ENCODE measurements at places on chromosomes 13 and 19.
A peak's percentile ranks its signal among the peaks of the same experiment; 100 is the strongest.

DNA sequence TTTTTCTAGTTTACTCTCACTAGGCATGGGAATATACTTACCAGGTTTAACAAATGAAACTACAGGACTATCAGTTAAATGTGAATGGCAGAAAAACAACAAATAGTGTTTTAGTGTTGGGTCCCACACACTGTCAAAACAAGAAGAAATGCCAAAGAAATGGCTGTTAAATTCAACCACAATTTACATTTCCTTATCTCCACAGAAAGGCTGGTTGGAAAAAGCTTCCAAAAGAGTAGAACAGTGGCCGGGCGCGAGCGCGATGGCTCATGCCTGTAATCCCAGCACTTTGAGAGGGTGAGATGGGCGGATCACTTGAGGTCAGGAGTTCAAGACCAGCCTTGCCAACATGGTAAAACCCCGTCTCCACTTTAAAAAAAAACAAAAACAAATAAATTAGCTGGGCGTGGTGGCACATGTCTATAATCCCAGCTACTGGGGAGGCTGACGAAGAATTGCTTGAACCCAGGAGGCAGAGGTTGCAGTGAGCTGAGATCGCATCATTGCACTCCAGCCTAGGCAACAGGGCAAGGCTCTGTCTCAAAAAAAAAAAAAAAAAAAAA lies 66.5 kb downstream of the SERP2 start:
- DNase-seq, result no peak

GRCh38 chr13:74174810-74175209 lies 40.6 kb upstream of the KLF12 start:
- DNase-seq, result no peak

DNA sequence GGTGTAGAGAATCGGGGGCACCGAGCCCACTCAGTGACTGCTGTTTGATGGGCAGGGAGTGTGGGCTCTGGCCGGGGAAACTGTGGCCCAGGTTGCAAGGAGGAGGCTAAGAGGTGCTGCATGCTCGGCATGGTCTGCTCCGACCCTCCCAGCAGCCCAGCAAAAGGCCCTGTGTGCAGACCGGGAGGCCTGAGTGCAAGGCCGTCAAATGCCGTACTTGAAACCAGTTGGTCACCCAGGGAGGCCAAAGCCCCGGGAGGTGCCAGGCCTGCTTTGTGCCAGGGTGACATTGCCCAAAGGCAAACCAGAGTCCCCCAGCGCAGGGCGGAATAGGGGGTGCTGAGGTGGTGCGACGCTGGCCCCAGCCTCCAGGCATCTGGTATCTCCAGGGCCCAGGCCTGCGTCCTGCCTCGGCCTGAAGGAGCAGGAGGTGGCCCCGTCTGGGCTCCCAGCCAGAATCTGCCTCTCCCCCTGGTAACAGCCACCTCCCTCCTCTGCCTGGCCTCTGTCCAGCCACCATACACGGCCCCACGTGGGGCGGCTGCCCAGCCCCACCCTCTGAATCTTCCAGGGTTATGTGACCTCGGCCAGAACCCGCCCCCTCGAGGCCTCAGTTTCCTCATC lies 4.0 kb downstream of the PIK3R2 start:
- DNase-seq, result no peak

DNA sequence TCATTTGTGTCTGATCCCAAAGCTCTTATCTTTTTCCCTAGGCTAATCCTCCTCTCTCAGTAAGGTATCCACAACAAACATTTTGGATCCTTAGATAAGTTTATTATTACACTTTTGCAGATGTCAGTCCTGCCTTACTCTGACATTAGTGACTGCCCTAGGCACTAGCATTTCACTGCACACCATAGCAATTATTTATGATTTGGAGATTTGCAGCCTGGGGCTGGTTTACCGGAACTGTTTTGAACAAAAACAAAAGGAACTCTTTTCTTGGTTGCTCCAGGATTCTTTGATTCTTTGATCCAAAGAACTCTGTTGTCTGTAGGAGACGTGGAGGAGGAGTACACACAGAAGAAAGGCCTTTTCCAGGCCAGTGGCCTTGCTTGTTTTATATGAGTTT lies 80.4 kb downstream of the EDNRB start:
- peak; percentile 78 for DNase-seq

DNA sequence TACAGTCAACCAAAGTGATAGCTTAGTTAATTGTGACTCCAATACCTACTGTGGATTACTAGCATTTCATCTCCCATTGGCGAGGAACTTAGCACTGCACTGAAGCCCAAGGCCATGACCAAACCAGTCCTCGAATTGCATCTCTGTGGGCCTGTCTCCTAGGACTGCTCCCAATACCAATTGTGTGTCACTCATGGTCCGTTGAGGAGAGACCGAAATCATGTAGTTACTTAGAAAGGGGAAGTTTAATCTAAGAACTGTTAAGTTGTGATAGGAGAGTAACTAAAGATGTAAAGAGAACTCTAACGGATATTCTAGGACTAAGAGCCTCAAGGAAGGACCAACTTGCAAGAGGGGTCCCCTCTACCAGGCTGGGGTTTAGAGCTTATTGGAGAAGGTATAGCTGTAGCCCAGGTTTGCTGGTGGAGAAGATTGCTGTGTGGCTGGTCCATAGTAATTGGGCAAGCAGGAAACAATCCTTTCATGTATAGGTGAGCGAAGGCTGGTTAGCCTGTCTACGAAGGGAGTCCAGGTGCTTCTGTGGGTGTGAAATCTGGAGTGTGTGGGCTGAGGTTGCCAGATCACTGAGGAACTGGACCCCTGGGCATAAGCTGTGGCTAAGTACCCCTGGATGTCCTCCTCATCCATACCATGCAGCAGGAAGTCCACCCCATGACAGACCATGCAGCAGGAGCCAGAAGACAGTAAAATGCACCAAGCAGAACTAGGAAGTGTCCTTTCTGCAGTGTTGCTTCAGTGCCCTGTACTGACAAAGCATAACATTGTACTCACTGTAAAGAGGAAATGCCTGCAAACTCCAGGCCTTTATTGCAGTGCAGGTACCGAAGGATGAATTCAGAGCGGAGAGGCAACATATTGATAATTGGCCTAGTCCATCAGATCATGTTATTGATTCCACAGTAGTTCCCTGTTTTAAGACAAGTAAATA lies 30.8 kb downstream of the DNAJC3 start:
- DNase-seq, result no peak

DNA sequence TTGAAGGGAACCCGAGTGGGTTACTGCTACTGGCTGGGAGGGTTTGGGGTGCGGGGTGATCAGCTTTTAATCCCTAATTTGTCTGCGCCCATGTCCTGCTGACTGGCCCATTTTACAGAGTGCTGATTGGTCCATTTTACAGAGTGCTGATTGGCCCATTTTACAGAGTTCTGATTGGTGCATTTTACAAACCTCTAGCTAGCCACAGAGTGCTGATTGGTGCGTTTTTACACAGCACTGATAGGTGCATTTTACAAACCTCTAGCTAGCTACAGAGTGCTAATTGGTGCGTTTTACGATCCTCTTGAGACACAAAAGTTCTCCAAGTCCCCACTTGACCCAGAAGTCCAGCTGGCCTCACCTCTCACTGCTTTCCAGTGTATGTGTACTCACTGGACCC lies 43.2 kb downstream of the MTMR6 start:
- no peak for DNase-seq

DNA sequence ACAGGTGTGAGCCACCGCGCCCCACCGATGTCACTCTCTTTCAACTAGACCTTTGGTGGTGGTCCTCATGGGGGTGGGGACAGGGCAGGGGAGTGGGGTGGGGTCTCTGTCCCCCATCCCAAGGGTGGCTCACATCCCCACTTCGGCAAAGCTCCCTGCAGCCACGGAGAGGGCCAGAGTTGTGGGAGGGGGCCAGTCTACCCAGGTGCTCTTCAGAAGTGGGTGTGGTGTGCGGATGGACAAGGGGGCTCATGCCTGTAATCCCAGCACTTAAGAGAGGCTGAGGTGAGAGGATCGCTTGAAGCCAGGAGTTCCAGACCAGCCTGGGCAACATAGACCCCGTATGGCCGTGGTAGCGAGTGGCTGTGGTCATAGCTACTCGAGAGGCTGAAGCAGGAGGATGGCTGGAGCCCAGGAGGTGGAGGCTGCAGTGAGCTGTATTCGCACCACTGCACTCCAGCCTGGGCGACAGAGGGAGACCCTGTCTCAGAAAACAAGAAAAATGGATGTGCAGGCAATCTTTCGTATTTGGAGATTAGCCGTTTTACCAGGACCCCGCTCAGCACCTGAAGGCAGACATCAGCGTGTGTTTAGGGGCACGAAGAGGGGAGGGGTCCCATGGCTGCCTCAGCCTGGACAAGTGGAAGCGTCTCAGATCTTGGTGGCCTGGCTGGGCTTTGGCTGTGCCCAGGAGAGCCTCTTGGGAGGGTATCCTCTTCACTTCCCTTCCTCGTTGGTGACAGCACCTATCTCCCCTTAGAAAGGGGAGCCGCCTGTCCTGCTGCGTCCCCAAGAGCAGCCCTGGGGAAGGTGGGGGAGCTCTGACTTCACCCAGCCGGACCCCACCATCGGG lies 846 bp downstream of the TGFBR3L start:
- DNase-seq, result no peak

- no peak for DNase-seq
Measured at GRCh38 chr13:79791471-79792042, 310.6 kb downstream of the NDFIP2 start.

GRCh38 chr13:42615691-42616090 lies 41.7 kb downstream of the TNFSF11 start:
- DNase-seq, result no peak

DNA sequence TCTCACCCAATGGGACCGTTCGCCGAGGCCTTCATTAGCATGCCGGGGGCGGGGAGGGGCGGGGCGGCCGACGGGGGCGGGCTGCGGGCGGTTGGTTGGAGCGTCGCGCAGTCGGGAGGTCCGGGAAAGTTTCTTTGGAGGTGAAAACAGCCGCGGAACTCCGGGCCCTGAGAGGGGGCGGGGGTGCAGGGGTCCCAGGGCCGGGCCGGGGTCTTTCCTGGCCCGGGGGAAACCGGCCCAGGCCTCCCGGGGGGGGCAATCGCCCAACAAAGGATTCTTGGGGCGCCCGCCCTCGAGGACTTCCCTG lies at the start of gene HMG20B:
Gene HMG20B, plus strand, starts transcription at position 90 of the 307 bp plus-strand sequence. CDS start 366 bp downstream, outside the sequence.
- no peak for DNase-seq

Data from trophoblast cell (in vitro differentiated cells and primary cell).